ENCODE measurements at places on chromosomes 7 and 10.

GRCh38 chr7:140685407-140686087 lies 11.0 kb upstream of the NDUFB2 start:
- no peak for DNase-seq

- DNase-seq, result no peak
These were observed 62.9 kb upstream of the OIT3 start for GRCh38 chr10:72830625-72831024.

GRCh38 chr10:110897184-110897583 lies 21.8 kb downstream of the BBIP1 start:
- DNase-seq, result no peak

DNA sequence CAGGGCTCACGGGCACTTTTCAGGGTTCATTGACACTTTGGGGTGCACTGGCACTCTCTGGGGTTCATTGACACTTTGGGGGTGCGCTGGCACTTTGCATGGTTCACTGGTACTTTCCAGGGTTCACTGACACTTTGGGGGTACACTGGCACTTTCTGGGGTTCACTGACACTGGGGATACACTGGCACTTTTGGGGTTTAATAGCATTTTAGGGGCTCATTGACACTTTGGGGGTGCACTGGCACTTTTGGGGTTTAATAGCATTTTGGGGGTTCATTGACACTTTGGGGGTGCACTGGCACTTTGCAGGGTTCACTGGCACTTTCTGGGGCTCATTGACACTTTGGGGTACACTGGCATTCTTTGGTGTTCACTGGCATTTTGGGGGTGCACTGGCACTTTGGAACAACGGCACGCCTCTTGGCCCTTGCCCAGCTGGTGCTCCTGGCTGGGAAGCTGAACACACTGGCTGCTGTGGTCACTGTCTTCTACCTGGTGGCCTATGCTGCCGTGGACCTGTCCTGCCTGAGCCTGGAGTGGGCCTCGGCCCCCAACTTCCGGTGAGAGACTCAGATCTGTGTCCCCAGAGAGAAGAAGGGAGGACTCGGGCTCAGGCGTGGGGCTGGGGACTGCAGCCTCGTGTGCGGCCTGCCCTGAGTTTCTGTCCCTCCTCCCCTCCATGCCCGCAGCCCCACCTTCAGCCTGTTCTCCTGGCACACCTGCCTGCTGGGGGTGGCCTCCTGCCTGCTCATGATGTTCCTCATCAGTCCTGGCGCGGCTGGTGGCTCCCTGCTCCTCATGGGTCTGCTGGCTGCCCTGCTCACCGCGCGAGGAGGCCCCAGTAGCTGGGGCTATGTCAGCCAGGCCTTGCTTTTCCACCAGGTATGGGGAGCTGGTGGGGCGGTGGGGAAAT lies 6.2 kb upstream of the TRIP6 start:
- no peak for DNase-seq

DNA sequence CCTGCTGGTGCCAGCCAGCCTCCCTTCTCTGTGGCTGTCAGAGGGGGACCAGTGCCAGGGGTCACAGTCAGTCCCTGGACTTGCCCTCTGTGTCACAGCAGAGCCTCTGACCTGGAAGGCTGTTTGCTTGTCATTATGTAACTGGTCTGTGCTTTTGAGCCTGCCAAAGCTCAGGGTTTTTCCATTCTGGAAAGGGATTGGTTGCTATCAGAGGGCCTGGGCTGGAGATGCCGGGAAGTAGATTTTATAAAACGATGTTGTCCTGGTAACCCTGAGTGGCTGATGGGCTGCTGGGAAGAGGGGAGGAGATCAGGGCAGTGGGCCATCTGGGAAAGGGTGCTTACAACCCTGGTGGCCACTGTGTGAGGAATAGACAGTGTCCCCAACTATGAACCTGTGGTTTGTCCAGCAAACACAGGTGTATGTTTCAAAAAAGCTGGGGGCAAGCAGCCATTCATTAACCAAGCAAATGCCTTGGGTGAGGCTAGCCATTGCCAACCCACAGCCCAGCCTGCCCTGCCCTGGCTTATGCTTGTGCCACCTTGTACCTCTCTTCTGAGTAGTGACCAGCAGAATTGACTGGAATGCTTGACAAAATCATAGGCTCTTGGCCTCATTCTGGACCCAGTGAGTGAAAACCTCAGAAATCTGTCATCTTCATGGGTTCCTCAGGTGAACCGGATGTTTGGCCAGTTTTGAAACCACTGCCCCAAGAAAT lies 21.6 kb downstream of the SFTPD start:
- DNase-seq, result peak; percentile 1

DNA sequence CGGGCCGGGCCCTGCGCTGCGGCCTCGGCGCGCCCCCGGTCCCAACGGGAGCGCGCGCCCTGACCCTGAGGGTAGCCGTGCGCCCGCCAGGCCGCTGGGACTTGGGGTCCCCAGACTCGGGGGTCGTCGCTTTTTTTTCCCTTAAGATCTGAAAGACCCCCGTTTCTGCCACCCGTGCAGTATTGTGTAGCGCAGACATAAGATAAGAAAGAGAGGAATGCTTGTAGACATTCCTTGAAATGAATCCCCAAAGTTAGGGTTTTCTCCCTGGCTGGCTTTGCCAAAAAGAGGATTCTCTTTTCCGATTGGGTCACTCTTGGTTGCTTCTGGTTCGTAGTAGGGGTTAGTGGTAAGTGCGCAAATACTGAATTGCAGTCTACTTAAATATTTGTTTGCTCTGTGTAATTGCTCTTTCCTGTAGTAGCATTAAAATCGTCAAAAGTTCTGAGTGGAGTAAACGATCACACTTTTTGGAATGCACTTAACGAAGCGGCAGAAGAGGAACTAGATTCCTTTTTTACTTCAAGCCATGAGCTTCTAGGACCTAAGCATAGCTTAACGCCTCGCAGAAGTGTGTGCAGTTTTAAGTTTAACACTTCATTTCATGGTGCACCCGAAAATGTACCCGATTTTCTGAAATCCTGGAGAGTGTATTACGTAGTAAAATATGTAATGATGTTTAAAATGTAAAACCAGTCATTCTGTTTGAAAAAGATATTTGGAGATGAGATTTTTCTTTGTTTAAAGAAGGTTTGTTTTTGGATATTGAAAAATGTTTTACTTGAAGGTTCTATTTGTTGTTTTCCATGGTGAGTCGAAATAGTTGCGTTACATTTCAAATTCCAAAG lies 1.3 kb downstream of the CUL1 start:
- peak; percentile 56 for DNase-seq

- no peak for DNase-seq
These were observed 115.0 kb downstream of the TAF3 start for GRCh38 chr10:7933262-7933661.

DNA sequence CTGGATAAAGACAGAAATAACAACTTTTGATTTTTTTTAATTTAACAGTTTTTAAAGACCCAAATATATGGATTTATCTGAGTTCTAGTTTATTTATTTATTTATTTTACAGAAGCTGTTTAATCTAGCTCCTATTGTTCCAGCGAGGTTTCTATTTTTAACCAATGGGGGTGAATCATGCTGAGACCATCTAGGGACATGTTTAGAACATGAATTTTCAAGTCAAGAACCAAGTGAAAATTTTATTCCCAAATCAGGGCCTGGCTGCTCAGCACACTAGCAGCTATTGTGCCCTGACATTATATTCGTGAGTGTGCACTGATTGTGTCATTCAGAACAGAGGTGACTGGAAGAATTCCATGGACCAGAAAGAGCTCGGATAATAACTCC lies 24.6 kb upstream of the MPP7 start:
- no peak for DNase-seq

GRCh38 chr10:21002091-21002878 lies 105.2 kb upstream of the NEBL start:
- no peak for DNase-seq

DNA sequence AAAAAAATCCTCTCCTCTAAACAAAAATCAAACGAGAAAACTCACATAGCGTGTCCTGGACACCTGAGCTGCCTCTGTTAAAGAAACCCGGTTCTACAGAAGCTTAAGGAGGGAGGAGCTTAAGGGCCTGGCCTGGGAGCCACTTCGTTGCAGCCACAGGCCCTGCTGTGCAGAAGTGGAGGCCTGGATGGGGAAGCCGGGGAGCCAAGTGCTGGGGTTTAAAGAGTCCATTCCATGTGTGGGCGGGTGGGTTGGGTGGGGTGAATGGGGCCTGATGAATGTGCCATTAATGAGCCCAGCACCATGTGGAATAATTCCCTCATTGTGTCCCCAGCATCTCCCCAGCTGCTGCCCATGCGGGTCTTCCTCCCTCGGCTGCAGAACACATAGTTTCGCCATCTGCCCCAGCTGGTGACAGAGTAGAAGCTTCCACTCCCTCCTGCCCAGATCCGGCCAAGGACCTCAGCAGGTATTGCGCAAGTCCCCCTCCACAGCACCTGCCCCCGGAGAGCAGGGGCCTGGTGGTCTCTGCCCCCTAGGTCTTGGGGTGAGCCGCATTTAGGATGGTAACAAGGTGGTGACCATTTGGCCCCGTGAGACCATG lies 127.8 kb upstream of the BTBD16 start:
- DNase-seq, result no peak

GRCh38 chr7:129750501-129750900 lies 139.0 kb downstream of the NRF1 start:
- DNase-seq, result no peak

DNA sequence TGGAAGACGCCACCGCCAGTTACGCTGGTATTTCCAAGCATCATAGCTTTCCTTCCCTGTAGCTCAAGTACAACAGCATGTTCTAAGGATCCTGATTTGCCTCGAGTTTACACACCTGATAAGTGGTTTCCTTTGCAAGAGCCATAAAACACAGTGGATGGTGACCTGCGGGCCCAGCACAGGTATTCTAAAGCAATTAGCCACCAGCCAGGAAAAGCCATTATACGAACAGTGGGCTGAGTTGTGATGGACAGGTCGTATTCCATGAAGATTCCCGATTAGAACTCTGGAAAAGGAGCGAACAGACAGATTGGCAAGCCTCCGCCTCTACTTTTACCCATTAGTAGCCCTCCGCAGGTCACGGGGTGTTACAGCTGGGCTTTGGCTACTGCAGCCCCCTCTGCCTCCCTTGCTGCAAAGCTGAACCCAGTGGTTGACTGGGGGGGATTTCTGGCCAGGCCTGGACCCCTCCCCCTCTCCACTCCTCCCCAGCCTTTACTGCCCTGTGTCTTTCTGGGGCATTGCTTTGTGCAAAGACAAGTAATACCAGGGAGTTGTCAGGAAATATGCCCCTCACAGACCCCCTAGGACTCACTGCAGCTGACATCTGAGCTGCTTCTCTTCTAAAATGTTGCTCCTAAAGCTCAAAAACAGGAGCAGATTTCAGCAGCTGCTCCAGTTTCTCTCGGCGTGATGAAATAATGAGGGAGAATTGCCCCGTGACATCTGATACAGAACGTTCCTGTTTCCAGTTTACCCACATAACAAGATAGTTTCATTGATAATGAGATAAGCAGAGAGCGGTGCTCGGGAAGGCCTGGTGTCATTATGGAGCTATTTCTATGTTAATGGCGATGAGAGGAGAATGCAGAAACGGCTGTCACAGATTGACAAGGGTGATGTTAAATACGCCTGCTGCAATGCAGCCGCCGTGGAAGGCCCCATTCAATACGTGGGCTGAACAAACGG lies 214.4 kb downstream of the CCSER2 start:
- no peak for DNase-seq

GRCh38 chr10:43079856-43080255 lies 3.0 kb downstream of the RET start:
- DNase-seq, result no peak

GRCh38 chr7:101804088-101804963 lies 13.1 kb upstream of the CUX1 start:
- no peak for DNase-seq

GRCh38 chr7:29421010-29421956 lies 142.4 kb upstream of the PRR15 start:
- no peak for DNase-seq

GRCh38 chr10:3681642-3682554 lies 103.1 kb downstream of the KLF6 start:
- DNase-seq, result no peak

DNA sequence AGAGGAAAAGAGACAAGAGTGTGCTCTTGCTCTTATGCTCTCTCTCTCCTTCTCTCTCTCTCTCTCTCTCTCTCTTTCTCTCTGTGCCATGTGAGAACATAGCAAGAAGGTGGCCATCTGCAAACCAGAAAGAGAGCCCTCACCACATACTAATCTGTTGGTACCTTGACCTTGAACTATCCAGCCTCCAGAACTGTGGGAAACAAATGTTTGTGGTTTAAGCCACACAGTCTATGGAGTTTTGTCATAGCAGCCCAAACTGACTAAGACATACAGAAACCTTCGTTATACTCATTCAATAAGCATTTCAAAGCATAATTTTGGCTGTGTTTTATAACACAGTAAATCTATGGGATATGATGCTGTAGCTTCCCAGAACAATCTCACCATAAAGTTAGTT lies 56.4 kb upstream of the PLPP4 start:
- DNase-seq, result no peak

GRCh38 chr10:29199941-29200679 lies 88.8 kb upstream of the LYZL1 start:
- no peak for DNase-seq

- DNase-seq, result no peak
These were observed 187.0 kb upstream of the CCDC6 start for GRCh38 chr10:60093317-60093716.

DNA sequence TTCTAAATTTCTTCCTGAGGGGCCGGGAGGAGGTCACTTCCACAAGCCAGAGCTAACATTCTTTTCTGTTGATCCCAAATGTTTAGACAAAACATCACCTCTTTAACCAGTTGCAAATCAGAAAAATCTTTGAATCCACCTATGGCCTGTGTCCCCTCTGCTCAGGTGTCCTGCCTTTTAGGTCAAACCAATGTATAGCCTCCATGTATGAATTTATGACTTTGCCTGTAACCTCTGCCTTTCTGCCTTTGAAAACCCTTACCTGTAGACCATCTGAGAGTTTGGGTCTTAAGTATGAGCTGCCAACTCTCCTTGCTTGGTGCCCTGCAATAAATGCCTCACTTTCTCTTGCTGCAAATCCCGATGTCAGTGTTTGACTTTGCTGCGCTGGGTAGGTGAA lies 44.1 kb upstream of the MSRB2 start:
- no peak for DNase-seq

GRCh38 chr10:21087476-21087875 lies 190.4 kb upstream of the NEBL start:
- no peak for DNase-seq

GRCh38 chr10:34280599-34281374 lies 534.3 kb downstream of the PARD3 start:
- no peak for DNase-seq

DNA sequence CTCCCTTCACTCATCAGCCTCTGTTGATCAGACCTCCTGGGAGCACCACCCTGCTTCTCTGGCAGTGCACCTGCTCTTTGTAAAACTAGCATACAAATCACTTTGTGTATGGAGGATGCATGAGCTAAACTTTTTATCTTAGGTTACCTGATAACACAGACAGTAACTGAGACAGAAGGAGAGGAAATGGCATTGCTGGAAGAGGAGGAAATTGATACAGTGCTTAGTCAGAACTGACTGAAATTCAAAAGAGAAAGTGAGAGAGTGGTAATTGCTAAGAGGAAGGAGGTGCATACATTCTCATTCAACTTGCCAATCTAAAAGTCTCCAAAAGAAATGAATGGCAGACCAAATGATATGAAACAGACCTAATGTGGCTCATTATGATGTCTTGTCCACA lies 1120.7 kb downstream of the GATA3 start:
- DNase-seq, result no peak

- DNase-seq, result no peak
These were observed 2.8 kb downstream of the INHBA start for GRCh38 chr7:41700044-41700471.

Data from HEK293T (cell line).